Sigmoid colon (tissue), 7 donors: ENCODE measurements at places on chromosomes 3 and 15.
A peak's percentile ranks its signal among the peaks of the same experiment; 100 is the strongest.

GRCh38 chr3:15345066-15345607, 12.8 kb upstream of the SH3BP5 start:
- no peak for DNase-seq

DNA sequence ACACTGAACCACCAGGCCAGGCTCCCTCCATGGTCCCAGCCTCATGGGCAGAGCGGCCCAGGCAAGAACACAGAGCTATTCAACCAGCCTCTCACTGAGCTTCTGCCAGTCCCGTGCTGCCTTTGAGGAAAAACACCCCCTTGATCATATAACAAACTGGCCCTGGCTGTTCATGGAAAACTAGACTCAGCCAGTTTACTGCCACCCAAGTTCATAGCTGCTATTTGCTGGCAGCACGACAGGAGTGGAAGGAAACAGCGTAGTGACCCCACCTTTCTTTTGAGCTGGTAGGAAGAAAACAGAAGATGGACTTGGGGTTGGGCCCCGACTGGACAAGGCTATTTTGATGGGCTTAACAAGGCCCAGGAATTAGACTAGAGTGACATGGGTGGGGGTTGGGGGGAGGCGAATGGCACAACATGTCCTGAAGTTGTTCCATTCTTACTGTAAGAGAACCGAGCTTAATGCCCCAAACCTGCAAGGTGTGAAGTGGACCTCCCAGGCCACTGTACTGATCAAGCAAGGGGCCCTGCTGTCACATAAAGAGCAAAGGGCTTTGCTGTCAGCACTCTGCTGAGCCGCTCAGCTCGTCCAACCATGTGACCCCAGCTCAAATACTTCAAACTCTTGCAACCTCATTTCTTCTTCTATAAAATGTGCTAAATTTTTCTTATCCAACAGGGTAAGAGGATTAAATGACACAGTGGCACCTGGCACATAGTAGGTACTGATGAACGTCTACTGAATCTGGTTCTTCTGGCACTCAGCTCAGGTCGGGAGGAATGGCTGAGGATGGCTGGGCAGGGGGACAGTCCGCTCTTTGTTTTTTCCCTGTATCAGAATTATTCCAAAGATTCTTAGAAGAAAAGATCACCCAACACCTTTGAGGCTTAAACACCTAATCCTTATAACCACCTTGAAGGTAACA, 1.6 kb downstream of the FBXL22 start:
- DNase-seq: peak; percentile 89

DNA sequence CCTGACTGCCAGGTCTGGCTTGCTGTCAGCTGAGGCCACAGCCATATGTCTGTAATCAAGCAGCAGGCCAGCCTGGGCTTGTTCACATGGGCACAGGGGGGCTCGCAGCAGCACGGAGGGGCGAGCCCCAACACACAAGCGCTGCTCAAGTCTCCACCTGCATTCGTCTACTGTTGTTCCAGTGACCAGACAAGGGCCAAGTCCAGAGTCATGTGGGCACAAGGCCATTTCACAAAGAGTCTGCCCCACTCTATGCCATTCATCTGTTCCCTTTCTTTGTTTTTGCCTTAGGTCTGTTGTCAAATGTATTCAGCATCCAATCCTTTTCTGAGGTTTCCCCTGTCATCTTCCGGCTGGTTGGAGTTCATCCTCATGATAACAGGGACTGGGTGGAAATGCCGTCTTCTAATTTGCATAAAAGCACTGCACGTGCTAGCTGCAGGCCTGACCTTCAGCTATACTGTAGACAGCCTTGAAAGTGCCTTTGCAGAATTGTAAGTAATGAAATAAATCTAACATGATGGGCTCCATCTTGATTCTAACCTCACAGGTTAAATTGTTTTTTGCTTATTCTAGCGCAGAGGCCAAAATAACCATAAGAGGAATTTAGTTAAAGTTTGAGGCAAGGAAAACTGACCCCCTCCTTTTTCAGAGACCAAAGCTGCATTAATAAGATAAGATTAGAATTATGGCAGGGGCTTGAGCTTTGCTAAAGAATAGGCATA, 28.6 kb upstream of the KBTBD12 start:
- no peak for DNase-seq

- DNase-seq: no peak
These were observed 567 bp downstream of the ADAMTS9 start for GRCh38 chr3:64687086-64687780.

- DNase-seq: no peak
These were observed 629 bp downstream of the RPL24 start for GRCh38 chr3:101685870-101686307.

DNA sequence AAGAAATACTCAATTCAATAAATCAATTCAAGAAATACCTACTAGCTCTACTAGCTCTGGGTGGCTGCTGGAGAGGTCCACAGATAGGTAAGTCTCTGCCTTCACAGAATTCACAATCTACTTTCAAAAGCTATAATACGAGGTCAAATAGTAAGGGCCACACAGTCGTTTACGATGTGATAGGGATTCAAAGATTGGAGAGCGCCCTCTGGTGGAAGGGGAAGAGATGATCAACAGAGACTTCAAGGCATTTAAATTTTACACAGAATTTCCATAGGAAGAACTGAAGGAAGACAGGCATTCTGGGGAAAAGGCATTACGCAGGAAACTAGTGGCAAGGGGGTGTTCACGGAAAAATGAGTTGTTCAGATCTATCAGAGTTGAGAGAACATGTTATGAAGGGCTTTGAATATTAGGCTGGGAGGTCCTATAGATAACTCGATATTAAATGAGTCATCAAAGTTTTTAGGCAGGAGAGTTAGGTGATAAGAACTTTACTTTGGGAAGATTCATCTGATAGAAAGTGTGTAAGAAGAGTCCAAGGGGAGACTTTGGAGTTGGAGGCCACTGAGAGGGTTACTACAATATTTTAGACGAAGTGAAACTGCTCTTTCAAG, 128.8 kb downstream of the FRMD5 start:
- no peak for DNase-seq

GRCh38 chr3:172750069-172750367, 508 bp upstream of the ECT2 start:
- no peak for DNase-seq

DNA sequence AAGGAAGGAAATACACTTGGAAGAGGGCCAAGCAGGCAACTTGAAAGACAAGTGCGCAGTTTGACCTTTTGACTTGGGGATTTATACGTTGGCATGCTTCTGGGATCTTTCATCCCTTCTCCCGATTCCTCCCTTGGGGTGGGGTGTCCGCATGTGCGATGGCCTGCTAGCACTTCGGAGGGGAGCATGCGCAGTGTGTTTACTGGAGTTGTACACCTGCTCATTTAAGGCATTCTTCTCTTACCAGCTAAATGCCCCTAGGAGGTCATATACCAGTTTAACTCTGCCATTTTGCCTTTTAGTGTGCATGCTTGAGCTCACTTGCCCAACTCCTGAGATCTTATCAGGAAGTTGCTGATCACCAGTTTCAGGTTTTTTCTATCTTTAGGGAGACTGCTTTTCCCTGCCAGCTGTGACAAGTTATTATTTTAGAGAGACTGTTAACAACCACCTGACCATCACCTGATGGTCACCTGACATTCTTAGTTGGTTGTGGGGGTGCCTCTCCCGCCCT, 63.5 kb downstream of the BFSP2 start:
- DNase-seq: no peak

GRCh38 chr15:57256939-57257338, 119.4 kb upstream of the CGNL1 start:
- no peak for DNase-seq

DNA sequence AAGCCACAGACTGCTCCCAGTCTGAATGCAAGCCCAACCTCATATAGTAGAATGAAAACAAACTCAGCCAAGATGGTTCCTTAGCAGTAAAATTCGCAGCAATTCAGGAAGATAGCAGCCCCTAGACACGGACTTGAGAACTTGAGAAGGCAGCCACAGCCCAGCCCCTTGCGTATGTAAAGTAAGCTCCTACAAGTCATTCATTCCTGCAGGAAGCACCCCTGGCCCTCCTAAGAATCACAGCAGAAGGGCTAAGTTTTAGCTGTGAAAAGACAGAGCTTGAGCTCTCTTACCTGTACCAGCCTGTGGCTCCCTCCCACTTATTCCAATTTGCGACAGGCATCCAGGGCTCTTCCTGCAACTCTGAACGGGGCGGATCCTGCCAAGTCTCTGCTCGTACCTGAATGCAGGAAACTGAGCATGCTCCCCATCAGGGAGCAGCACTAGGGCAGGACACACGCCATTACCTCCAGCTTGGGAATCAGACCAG, 136.4 kb downstream of the MAGI1 start:
- DNase-seq: no peak

- DNase-seq: no peak
These were observed 22.6 kb upstream of the DUSP7 start for GRCh38 chr3:52078781-52079560.
